ENCODE measurements at places on chromosomes 1 and 21. TPM values are rescaled to one million over a fixed set of nuclear protein-coding genes. Genes with fewer than 3 reads are reported as not detected.
A peak's percentile ranks its signal among the peaks of the same experiment; 100 is the strongest.

GRCh38 chr1:16318555-16318954 is 33.7 kb downstream of the FBXO42 start:
- DNase-seq = no peak

GRCh38 chr1:6303397-6304012 is 42.6 kb upstream of the GPR153 start:
- DNase-seq = peak; percentile 45

DNA sequence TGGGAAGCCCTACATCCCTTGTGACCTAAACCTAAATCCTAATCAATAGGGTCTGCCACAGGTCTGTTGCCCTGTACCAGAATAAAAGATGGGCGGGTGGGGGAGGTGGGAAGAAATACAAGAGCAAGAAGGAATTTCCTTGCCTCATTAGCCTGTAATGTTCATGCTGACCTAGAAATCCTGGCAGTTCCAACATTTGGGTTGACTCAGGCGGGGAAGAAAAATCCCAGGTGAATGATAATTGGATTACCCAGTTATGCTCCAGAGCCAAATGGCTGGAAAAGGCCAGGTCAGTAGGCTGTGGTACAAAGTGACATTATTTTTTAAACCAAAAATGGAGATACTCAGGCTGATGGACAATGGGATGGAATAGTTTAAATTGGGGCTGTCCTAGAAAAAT is 27.3 kb upstream of the A3GALT2 start:
- DNase-seq = no peak

GRCh38 chr1:28956038-28956464 is 41.7 kb downstream of the EPB41 start:
- DNase-seq = no peak

RIMS3 gene
- 1.7 TPM for total RNA-seq
